Lower leg skin (tissue), 4 donors: ENCODE measurements at places on chromosomes 5 and 9.

DNA sequence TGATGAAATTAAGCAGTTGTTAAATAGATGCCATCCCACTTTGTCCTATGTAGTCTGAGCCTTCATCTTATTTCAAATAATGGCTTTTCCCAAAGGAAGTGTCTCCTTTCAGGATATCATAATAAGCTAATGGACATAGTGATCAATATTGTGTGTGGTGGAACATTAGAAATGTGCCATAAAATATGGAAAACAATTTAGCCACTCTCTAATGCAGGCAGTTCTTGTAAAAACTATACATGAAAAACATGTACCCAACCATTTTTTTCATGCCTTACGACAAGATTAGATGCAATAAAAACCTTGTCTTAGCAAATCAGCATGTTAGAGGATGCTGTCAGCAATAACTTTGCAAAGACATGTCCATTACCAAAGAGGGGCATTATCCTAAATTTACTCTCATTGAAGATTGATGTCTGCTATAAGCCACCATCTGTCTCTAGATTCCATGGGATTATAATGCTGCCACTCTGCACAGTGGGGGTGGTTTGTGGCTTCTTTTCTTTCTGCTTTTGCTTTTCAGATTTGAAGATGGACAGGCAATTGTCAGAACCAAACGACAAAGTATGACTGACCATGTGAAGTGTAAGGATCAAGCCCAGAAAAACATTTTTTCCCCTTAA, 724.0 kb upstream of the ZNF608 start:
- no peak for DNase-seq

DNA sequence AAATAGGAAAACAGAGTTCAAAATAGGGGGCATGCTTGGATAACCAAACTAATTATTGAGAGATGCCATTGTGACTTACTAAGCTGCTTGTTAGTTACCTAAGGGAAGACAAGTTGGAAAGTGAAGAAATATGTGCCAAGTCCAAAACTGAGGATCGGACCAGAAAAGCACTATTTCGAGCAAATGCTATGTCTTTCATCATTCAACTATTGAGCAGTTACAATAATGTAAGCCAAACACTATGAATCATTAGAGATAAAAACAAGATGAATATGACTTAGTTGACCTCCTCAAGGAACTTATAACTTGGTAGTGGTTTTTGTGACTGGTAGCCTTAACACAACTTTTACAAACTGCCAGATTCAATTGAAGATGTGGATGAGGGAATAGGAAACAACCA, 240.6 kb upstream of the MPDZ start:
- no peak for DNase-seq

DNA sequence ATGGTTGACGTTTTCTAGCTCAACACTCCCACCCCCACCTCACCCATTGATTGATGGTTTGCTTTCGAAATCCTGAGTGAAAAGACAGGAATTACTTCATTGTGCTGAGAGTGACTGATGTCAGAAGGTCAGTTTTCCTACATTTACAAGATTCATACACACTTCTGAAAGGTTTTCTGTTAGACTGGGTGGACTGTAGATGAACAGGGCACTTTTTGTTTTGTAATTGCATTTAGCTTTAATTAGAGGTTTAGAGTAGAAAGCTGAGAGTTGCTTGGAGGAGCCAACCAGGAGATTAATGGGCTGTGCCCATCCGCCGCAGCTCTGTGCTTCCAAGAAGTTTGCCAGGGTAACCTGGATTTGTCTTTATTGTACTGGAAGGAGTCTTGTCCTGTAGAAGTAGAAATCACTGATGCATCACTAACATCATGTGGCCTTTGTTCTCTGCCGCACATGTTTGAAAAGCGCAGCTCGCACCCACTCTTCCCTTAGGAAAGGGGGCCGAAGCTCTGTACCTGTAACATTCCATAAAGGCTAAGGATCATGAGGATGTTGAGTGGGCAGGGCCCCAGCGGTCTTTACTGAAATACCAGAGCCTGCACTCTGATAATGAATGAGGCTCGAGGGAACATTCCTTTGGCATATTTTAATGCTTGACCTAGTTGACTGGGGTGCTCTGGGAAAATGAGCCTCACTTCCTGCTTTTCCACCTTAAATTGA, 267.6 kb upstream of the DMRT1 start:
- no peak for DNase-seq

- DNase-seq: no peak
Observed at GRCh38 chr5:146731909-146732659, 146.5 kb downstream of the PPP2R2B start.

DNA sequence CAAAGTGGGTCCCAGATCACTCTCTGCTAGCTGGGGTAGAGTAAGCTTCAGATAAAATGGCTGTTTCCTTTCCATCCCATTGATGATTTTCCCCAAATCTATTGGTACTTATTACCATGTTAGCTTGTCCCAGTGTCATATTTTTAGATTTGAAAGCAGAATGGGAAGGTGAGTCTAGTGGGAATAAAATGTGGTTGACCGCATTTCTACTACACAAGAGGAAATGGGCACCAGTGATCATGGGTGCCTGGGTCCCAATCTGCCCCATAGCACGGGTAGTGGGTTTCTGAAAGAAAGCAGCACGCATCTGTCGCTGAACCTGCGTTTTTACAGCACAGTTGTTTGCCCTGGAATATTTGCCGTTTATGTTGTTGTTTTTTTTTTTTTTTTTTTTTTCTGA, 20.1 kb downstream of the DAPK1 start:
- DNase-seq: no peak
